ENCODE measurements at places on chromosomes 11 and 22.

DNA sequence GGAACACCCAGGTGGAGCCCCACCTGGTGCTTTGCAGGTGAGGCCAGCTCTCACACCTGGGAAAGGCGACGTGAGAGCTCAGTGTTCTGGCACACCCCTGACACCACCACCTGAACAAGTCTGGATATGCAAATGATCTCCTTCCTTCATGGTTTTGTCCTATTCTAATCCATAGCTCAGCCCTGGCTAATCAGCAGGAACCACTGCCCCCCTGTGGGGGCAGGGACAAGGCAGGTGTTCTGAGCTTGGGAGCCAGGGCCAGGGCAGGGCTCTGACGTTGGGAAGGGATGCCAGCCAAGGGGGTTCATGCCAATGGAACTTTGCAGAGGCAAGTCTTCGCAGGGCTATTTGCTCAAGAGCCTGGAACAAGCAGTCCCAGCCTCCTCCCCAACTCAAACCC, 144.2 kb downstream of the TRIM29 start:
- DNase-seq, result no peak

- no peak for DNase-seq
These were observed 62.1 kb downstream of the SLC25A17 start for GRCh38 chr22:40757071-40757470.

DNA sequence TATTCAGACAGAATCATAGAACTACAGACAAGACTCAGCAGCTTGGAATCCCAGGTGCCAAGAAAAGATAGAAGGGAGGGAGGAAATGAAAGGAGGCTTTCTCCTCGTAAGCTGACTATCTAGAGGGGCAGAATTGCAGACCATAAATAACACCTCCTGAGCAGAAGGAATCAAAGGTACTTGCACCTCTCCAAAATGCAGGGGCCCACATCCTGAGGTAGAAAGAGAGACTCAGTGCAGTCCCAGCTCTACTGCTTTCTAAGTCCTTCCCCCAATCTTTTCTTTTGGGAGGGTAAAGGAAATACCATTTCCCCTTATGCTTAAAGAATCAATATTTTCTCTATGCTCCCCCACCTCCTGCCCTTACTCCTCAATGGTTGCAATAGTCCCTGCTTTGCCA, 55.2 kb downstream of the SYTL2 start:
- no peak for DNase-seq

GRCh38 chr11:131739243-131739882, 368.9 kb downstream of the NTM start:
- no peak for DNase-seq

- no peak for DNase-seq
These were observed 1.4 kb downstream of the MDK start for GRCh38 chr11:46382646-46383403.

GRCh38 chr22:17672417-17672991, 33.9 kb downstream of the BCL2L13 start:
- DNase-seq, result no peak

DNA sequence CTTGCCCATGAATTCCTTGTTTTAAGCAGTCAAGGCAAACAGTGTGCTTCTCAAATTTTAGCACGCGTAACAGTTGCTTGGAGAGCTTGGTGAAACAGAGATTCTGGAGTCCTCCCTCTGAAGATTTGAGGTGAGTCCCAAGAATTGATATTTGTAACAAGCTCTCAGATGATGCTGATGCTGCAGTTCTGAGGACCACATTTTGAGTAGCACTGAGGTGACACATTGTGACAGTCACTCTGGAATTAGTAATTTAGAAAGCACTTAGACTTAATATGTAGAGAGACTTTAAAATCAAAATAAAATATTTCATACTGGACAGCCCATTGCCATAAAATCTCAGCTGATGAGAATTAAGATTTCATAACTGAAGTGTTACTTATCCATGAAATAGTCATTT, 38.5 kb downstream of the DNAJC24 start:
- DNase-seq, result no peak

DNA sequence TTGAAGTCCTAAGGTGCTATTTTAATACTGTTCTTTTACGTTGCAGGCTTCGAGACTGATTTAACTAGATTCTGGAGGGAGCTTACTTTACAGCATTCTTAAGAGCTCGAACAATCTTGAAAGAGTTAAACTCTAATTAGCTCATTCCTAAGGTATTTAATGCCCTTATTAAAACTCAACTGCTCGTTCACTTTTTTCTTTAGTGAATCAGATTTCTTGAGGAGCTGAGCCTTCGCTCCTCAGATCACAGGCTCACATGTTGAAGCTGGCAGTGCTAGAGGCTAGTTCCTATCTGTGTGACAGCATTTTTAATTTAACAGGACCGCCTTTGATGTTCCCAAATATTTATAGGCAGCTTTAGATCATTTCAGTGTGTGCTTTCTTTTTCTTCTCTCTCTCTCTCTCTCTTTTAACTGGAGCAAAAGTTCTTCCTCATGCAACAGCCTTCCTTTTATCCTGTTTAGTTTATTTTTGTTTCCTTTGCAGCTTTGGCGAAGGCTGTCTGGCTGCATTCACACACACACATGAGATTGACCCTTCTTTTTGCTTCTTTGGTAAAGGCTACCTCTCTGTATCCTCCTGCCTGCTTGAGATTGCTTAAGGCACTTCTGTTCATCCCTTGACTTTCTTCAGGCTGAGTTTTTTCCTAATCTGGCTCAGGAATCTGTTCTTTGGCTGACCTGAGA, 21.0 kb downstream of the ZNRF3 start:
- no peak for DNase-seq

DNA sequence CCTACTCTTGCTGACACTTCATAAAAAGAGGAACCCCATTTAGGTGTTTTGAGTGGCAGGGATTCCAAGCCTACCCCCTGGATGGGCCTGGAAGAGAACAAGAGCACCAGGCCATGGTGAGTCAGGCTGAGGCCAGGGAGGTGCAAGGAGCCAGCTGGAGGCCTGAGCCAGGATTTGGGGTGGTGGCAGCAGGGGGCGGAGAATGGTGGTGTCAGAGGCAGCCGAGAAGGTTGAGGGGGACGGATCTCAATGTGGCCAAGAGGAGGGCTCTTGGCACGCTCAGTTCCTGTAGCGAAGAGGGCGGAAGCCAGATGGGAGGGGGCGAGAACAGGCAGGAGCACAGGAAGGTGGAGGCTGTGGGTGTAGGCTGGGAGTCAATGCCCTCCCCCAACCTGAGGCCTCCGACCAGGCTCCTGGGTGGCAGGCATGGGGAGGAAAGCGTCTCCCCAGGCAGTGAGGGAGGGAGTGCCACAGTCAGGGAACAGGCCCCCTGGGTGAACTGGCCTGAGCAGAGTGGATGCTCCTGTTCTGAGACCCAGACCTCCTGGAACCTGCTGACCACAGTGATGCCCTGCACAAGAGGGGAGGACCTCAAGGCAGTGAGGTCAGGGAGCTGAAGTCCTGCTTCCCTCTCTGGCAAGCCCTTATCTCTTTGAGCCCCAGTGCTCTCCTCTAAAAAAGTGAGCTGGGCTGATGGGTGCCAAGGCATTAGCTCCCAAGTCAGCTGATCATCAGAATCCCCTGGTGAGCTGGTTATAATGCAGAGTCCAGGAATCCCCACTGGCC, 13.9 kb downstream of the RTN4RL2 start:
- DNase-seq, result peak; percentile 72

GRCh38 chr22:31340360-31340759, 5.8 kb downstream of the PATZ1 start:
- DNase-seq, result no peak

DNA sequence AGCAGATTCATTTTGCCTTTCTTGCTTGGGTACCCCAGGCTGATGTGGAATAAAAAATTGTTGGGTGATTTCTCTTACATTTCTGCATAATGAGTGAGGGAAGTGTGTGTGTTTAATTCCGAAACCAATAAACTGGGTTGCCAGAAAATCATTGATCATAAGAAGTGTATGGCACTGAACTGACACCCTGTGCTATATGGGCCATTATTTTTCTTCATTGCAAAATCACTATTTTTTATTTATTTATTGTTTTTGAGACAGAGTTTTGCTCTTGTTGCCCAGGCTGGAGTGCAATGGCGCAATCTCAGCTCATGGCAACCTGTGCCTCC, 14.6 kb upstream of the HIKESHI start:
- DNase-seq, result no peak

- no peak for DNase-seq
These were observed 44.8 kb downstream of the MMP20 start for GRCh38 chr11:102580185-102580951.

GRCh38 chr22:29799217-29799680, 32.1 kb downstream of the UQCR10 start:
- DNase-seq, result no peak

DNA sequence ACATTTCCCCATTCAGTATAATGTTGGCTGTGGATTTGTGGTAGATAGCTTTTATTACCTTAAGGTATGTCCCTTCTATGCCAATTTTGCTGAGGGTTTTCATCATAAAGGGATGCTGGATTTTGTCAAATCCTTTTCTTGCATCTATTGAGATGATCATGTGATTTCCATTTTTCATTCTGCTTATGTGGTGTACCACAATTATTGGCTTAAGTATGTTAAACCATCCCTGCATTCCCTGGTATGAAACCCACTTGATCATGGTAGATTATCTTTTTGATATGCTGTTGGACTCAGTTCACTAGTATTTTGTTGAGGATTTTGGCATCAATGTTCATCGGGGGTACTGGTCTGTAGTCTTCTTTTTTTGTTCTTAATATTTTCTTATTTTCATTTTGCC, 44.7 kb upstream of the ARHGAP32 start:
- no peak for DNase-seq

DNA sequence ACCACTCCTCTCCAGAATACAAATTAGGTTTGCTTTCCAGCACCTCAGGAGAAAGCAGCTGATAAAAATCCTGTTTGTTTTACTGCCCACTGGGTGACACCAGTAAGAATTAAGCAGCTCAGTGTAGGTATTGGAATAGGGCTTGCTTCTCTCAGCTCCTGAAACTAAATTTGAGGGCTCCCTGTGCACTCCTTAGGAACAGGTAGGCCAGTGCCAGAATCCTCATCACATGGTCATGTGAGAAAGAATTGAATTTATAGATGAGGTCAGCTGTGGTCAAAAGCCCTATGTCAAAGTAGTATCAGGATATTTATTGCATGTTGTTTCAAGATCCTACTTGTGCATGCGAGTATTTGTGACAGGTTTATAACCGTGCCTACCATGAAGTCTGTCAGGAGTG, 1.0 kb downstream of the PRSS23 start:
- no peak for DNase-seq

DNA sequence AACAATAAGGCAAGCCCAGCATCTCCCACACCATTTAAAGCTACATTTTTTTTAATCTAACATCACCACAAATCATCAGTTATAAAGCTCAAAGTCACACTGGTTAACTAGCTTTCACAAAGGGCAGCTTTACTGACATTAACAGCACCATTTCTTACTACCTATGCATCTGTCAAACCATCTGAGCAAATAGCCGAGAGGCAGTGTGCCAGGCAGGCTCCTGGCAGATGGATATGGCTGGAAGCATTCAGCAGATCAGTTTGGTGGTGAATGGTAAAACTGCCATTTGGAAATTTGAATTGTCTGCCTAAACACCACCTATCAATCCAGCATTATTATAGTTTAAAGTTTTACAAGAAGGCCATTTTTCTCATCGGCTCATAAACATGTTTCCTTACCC, 131.2 kb downstream of the TTC28 start:
- no peak for DNase-seq

GRCh38 chr22:43704051-43704450, 108.1 kb downstream of the EFCAB6 start:
- no peak for DNase-seq

DNA sequence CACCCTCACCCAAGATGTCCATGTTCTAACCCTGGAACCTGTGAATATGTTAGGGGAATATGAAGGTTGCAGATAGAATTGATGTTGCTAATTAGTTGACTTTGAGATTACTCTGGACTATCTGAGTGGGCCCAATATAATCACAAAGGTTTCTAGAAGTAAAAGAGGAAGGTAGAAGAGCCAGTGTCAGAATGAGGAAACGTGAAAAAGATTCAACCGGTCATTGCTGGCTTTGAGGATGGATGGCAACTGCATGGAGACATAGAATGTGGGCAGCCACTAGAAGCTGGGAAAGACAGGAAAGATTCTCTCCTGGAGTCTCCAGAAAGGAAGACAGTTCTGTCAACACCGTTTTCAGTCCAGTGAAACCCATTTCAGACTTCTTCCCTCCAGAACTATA, 86.6 kb downstream of the CLPB start:
- no peak for DNase-seq

- DNase-seq, result no peak
These were observed 7.5 kb upstream of the SLC2A11 start for GRCh38 chr22:23850136-23850611.

DNA sequence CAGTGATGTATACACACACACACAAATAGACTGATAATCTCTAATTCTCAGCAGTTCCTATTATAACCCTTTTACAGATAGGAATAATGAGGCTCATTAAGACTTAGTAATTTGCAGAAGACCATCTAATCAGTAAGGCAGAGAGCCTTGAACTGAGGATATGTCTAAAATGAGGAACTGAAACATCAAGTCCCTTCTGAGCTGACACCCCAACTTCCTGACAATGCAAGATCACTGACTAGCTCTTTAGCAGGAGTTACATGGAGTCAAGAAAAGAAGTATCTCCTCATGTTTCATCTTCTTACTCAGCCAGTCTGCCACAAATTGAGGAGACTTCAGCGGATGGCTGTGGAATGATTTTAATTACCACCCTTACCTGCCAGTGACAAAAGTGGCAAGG, 193.0 kb downstream of the MSANTD4 start:
- no peak for DNase-seq

- DNase-seq, result no peak
These were observed 64.4 kb downstream of the SGSM3 start for GRCh38 chr22:40434745-40435144.

DNA sequence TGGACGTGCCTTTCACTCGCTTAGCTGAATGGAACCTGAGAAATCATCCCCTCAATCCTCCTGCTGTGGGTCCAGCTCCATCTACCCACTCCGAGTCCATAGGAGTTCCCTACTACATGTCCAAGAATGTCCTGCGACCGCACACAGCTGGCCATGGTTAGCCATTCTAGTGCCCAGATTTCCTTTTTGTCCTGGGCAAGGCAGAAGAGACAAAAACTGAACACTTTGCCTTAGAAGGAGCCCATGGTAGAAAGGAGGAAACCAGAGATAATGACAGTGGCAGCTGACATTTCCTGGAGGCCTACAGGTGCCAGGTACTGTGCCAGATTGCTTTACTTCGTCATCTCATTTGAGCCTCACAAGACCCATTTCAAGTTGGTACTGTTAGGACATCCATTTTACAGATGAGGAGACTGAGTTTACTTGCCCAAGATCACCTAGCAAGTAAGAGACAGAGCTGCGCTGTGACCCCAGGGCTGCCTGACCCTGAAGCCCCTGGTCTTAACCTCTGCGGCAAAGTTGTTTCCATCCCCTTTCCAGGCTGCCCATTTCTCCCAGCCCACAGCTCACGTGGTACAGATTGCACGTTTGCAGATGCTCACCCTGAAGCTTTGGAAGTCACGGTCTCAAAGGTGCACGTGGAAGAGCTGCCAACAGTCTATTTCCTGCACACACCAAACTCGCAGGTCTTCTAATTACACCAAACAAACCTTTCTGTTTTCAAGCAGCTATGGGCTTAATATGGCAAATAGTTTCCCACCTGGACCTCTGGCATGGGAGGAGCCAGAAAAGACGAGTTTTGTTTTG, 112.7 kb downstream of the ZBTB16 start:
- DNase-seq, result no peak

Data from activated CD8-positive, alpha-beta memory T cell treated with anti-CD3 and anti-CD28 coated beads for 24 hours (primary cell).